Muscle of back (tissue), 13 donors: ENCODE measurements at places on chromosomes 2 and 18.
A peak's percentile ranks its signal among the peaks of the same experiment; 100 is the strongest.

- no peak for DNase-seq
Measured at GRCh38 chr2:195671563-195671962, 14.5 kb downstream of the SLC39A10 start.

DNA sequence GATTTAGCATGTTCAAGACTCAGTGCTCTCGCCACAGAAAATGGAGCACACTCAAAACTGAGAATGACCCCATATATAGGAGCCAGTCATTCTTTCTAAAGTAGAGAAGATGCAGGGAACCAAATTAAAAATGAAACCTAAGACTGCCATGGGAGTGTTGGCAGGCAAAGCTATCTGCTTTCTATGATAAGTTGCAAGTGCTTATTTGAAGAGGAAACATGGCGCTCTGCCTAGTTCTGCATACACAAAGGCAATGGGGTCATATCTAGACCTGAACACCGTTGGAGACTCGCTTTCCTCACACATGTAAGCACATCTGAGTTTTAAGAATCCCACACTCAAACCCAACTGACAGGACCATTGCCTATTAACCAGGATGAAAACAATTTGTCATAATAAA, 292.5 kb downstream of the ALK start:
- no peak for DNase-seq

GRCh38 chr2:190626641-190627210, 22.2 kb upstream of the NAB1 start:
- DNase-seq = no peak

- peak; percentile 49 for DNase-seq
Measured at GRCh38 chr2:123502931-123503330, 522.2 kb upstream of the CNTNAP5 start.
